Hypothalamus (tissue), 51 donors: ENCODE measurements at places on chromosomes 5 and 9.

GRCh38 chr9:83012168-83012921, 50.6 kb downstream of the RASEF start:
- DNase-seq: no peak

DNA sequence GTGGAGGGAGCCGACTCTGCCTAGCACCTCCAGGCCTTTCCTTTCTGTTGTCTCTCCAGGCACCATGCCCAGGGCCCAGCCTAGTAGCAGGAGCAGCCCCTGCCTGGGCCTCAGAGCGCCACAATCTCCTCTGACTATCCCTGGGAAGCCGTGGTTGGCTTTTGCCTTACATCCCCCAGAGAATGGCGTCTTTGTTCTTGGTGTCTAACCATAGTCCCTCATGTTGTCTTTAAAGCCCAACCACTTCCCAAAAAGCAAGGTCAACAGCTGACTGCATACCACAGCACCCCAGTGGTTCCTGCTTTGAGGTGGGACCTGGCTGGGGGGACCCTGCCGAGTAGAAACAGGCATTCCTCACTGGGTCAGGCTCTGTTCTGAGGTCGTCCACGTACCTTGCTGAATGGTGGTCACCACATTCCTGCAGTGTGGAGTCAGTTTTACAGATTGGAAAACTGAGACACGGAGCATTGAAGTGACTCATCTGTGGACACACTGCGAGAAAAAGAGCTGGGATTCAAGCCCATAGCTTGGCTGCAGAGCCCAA, 13.7 kb upstream of the CERCAM start:
- DNase-seq: no peak

DNA sequence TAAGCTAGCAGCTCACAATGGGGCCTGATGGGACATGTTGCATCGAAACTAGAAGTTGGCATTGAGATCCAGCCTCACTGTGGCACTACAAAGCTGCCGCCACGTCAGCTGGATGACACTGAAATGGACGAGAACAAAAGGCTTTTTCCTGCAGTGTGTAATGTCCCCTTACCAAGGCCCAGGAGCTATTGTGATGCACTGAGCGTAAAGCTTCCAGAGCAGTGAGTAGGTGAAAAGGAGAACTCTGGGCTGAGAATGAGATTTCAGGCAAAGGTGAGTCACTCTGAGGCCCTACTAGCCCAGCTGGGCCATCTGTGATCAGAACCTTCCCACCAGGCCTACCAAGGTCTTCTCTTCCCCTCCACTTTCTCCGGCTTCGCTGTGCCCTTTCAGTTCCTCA, 528.1 kb upstream of the KLF4 start:
- no peak for DNase-seq

- no peak for DNase-seq
Measured at GRCh38 chr5:176132471-176133288, 105.5 kb upstream of the SIMC1 start.

DNA sequence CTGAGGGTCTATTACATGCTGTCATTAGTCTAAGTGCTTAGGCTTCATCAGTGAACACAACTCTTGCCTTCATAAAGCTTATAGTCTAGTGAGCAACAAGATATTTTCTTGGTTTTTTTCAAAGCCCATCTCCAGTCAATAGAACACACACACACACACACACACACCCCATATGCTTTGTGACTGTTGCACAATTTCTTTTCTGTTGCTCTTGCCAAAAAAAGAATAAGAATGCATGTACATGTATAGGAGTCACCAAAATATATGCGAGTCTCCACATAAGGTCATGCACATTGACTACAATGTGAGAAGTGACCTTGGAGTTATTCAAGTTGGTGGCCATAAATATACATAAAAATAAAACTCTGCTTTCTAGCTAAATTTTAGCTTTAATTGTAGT, 351.5 kb upstream of the TLE4 start:
- no peak for DNase-seq

DNA sequence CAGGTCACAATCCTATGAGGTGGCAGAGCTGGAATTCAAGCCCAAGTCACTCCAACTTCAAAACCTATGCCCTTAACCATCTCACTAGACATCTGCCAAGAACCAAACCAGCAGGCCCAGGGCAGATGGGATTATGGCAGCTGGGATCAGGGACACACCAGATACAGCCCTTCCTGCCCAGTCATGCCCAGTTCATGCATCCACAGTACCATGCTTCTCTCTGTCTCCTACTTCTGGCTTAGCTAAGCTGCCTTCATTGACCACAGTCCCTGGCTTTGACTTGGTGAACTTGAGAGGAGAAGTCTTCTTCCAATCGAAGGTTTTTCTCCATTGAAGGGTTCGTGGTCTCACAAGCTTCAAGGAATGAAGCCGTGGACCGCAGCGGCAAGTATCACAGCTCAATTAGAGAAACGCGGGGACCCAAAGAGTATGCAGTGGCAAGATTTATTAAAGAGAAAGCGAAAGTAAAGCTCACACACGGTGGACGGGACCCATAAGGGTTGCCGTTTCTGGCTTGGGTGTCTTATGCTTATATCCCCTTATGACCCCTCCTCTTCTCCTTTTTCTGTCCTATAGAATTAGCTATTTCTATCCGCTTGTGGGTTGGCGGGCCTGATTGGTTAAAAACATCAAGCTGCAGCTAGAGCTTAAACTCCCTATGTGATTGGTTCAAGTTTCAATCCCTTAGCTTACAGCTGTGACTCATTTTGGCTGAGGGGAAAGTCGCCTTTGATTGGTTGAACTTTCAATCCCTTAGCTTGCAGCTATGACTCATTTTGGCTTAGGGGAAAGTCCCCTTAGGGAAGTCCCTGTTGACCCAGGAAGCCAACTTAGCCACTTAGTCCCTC, 101.2 kb downstream of the TRIM36 start:
- no peak for DNase-seq

- no peak for DNase-seq
Measured at GRCh38 chr5:172428224-172429166, 25.8 kb downstream of the SH3PXD2B start.

- DNase-seq: no peak
Measured at GRCh38 chr9:99350461-99350860, 128.4 kb downstream of the SEC61B start.

DNA sequence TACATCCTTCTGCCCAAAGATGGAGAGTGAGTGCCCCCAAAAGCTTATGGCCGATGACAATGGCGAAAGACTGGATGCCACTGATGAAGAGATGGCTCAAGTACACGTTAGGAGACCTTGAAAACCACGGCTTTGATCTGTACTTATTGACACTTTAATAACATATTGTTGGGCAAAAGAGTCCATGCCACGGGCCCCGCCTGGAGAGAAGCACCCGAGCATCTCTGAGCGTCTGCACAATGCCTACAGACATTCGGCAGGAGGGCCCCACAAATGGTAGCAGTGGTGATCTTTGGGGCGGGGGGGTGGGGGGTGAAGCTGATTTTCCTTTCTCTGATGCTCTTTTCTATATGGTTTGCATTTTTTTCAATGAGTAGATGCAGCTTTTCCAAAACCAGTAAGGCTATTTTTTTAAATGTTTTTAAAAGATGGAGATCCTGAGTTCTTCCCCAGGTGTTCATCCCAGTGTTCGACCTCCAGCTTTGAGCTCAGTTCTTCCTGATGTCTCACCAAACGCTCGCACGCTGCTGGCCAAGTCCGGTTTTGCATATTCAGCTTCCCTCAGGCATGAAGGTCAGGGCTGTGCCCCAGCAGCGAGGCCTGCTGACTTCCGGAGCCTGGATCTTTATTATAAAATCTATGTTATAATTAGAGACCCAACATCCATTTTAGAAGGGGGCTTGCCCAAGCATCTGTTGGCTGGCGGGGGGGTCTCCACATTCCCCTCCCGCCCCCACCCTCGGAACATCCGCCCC, 34.3 kb upstream of the BARHL1 start:
- no peak for DNase-seq

DNA sequence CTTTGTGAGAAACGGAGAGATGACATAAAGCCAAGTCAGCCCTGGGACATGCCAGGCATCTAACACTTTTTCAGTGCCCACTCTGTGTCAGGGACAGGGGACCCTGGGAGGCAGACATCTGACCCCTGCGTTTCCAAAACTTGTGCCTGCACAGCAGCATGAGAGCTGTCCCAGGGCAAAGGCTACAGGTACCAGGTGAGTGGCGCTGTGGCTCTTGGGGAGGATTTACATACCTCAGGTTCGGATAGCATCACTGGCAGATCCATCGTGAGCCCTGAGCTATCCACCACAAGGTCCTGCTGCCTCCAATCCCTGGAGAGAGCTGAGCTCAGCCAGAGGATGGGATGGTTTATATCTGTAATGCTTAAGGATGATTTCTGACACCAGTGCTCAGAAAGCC, 52.4 kb downstream of the FSTL4 start:
- DNase-seq: no peak

DNA sequence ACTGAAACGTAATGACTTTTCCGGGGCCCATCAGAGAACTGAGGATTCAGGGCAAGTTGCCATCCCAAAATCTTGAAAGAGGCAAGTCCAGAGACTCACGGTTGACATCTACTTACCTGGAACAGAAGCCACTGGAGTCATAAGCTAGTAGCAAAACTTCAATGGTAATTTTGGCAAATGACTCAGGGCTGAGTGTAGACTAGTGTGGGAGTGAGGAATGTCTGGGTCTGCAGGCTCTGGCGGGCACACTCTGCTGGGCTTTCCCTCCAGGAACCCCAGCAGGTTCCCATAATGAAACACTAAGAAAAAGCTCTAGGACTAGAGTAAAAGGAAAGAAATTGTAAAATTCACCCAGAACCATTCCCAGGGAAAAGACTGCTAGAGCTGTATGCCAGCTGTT, 122.9 kb upstream of the NFIL3 start:
- DNase-seq: no peak

GRCh38 chr5:175711031-175711430, 53.2 kb downstream of the HRH2 start:
- DNase-seq: no peak

GRCh38 chr9:93702261-93702660, 125.9 kb downstream of the PHF2 start:
- no peak for DNase-seq

- no peak for DNase-seq
Measured at GRCh38 chr5:171623551-171624097, 162.0 kb upstream of the SMIM23 start.

DNA sequence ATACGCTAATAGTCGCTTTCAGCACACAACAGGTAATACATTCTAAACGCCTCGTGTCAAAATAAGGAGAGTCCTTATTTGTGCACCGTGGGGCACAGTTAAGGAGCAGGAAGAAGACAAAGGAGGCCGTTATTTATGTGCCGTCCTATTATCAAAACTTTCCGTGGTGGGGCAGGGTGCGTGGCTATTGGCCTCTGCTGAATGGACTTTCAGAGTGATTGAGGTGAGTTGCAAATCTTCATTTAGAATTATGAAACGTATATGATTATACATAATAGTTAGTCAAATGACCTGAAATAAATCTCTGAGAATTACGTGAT, 833 bp downstream of the C5orf24 start:
- DNase-seq: no peak

- DNase-seq: no peak
Measured at GRCh38 chr5:151569132-151570046, 21.7 kb downstream of the FAT2 start.

DNA sequence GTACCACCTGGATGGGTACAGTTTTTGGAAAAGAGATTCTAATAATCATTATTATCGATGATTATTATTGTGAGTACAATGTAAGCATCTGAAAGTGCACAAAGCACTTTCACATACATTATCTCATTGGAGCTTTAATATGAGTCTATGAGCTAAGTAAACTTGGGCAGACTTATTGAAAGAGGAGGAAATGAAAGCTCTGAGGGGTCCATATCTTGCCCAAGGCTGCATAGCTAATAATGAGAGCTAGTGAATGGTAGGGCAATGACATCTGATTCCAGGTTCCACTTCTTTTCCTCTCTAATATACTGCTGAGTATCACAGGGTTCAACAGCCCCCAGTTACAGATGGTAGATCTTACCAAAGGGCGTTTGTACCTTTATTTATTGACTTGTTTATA, 26.1 kb downstream of the TIMD4 start:
- DNase-seq: no peak

DNA sequence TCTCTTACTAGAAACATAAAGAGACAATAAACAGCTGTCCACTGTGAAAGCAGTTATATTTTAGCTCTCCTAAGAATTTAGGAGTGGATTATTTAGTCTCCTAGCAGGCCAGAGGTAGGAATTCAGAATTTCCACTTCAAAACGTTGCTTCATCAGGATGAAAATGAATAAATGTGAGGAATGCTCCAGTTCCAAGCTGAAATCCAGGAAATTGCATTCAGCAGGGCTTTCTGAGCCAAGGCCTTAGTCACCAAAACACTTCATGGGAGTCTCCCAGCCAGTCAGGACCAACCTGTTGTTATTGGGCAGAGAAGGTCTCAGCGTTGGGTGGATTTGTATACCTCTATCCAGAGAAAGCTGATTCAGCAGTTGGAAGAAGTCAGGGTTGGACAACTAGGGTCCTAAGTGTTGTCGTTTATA, 1040.3 kb downstream of the TLE1 start:
- no peak for DNase-seq

- no peak for DNase-seq
Measured at GRCh38 chr9:9893837-9894236, 719.0 kb downstream of the PTPRD start.

- no peak for DNase-seq
Measured at GRCh38 chr9:127490535-127491230, 39.4 kb downstream of the LRSAM1 start.

GRCh38 chr5:16934677-16935153, 1.4 kb downstream of the MYO10 start:
- no peak for DNase-seq

DNA sequence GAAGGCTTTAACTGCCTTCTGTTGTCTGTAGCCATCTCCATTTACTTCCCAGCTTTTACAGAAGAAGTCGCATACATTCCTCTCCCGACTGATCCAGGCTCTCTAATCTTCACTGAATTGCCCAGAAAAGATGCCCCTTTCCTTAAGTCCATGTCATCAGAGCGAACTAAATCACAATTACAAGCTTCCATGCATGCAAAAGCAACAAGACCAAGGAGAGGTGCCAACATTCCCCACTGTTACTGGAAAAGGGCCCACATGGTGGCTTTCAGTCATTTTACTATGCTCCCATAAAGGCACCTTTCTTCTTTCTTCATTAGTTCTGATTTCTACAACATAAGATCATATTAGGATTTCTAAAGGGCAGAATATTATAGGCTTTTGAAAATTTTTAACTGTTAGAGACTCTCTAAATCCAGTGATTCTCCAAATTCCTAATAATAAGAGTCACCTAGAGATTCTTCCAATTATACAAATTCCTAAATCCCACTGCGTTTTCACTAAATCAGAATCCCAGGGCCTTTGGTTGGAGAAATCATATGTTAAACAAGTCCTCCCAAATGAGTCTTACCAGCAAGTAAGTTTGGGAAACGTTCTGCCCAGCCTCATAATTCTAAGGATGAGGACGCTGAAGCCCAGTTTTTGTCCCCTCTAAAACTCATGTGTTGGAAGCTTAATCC, 17.0 kb upstream of the ZFR start:
- DNase-seq: no peak
